ENCODE measurements at places on chromosomes 2 and 18. TPM values are rescaled to one million over a fixed set of nuclear protein-coding genes. Genes with fewer than 3 reads are reported as not detected.

DNA sequence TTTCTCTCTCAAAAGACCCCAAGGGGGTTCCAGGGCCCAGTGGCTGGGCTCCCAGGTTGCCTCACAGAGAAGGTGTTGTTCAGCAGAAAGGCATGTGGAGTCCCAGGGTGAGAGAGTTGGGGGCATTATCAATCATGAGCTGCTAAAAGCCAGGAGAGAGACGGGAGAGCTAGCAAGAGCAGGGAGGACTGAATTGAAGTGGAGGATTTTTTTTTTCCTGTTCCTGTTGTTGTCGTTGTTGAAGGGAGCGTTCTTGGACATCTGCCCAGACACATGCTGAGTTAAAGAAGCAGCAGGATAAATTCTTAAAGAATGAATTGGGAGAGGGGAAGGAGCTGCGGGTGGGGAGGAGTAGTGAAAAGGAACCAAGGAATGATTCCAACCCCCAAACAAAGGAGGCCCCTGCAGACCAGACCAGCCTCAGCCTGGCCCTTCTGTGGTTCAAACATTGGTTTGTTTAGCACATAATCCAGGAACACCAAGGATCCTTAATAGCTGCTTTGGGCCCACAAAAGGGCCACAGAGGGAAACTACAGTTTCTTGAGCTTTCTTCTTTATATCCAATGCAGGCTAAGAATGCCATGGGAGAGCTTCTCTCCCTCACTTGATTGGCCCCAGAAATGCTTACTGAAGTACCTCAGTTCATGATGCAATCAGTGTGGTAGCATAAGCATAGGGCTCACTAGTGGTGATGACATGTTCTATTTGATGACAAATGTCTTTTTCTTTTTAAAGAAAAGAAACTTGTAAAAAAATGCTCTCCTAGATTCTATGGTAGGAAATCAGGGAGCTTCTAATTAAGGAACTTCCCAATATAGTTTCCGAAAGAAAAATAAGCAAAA lies 146.0 kb downstream of the SETBP1 start:
- DNase-seq = peak; percentile 70

- DNase-seq = no peak
Observed at GRCh38 chr2:237408335-237409000, 5.5 kb downstream of the COL6A3 start.

- no peak for DNase-seq
Observed at GRCh38 chr2:98442488-98442887, 2.2 kb upstream of the INPP4A start.

- DNase-seq = no peak
Observed at GRCh38 chr2:179355881-179356280, 91.2 kb upstream of the SESTD1 start.

- no peak for DNase-seq
Observed at GRCh38 chr2:100814453-100814852, 5.5 kb upstream of the NPAS2 start.

GRCh38 chr2:51976623-51977022 lies 944.7 kb upstream of the NRXN1 start:
- DNase-seq = no peak

- peak; percentile 33 for DNase-seq
Observed at GRCh38 chr2:196925768-196926561, 542 bp downstream of the PGAP1 start.

DNA sequence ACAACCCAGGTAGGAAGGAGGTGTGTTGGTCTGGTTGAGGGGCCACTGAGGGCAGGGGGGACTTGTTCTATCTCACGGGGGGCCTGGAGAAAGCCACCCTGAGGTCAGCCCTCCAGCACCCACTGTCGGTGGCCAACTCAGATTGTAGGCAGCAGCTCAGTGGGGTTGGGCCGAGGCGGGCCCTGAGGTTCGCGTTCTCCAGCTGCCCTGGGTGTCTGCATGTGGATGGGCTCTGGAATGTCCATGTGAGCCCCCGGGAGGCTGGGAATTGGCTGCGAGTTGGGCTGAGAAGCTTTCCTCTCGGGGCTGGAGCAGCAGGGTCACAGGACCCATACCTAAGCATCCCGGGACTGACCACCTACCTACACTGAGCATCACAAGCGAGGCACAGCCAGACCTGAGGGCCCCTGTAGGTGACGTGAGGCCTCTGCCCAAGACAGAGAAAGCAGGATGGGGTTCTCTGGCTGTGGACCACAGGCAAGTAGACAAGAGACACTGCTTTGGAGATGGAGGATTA lies 70.3 kb upstream of the HAAO start:
- no peak for DNase-seq

DNA sequence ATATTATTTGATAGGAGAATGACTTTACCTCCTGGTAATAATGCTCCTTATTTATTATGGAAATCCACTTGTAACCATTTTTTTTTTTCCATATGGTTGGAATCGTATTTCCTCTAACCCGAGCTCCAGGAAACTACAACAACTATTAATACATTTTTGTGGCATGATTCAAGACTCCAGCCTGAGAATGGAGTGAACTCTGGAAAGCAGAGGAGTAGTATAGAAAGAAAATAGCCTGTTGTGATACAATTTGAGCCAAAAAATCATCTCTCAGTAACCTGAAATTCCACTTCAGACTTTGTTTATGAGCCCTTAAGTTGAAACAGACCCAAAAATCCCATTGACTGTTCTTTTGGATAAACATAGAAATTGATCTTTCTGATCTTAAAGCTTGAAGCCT lies 921.1 kb downstream of the SOCS6 start:
- no peak for DNase-seq

GRCh38 chr2:159755788-159756187 lies 42.2 kb downstream of the CD302 start:
- DNase-seq = no peak

DNA sequence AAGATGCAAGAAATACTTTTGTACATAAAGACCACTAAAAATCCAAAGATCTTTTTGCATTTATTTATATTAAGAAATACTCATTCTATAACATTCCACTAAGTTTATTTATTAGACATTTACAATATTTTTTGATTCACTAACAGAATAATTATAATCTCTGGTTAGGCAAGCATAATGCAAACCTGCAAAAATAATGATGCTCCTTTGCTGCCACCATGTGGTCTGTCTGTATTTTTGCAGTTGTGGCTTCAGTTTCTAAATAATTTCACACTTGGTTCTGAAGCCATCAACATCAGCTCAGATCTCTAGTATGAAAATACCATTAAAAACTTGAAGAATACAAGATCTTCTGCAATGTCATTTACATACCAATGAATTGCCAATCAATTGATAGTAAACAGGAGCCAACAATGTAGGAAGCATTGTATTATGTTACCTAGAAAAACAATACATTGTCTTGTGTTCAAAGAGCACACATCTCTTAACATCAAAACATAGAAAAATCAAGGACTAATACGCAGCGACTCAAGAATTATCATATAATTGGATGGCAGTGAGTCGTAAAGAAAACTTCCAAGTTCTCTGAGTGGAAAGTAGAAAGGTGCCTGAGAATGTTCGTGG lies 28.8 kb upstream of the WDR75 start:
- peak; percentile 31 for DNase-seq

DNA sequence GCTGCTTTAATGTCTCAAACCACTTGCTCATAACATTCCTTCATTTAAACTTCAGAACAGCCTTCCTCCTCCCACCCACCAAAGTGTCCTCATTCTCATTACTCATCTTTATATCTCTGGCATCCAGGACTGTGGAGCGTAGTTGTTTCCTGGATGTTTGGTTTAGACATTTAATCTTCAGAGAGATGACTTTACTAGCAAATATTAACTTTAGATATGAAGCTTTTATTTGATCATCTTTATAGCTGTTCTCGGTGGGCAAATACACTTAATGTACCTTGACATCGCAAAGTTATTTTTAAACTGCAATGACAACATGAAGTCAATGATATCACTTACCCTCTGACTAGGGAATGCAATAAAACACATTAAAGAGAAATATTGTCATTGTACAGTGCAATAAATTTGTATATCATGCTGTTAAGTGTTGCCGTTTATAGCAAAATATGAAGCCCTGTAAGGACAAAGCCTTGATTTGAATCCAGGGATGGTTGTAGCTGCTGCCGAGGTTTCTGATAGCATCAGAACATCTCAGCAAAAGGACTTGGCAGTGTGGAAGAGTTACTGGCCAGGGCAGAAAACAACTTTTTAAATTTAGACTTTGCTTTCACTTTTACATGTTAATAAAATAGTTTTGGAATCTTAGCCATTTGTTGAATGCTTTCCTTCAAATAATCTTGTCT lies 4.6 kb upstream of the LAMA3 start:
- DNase-seq = no peak

DNA sequence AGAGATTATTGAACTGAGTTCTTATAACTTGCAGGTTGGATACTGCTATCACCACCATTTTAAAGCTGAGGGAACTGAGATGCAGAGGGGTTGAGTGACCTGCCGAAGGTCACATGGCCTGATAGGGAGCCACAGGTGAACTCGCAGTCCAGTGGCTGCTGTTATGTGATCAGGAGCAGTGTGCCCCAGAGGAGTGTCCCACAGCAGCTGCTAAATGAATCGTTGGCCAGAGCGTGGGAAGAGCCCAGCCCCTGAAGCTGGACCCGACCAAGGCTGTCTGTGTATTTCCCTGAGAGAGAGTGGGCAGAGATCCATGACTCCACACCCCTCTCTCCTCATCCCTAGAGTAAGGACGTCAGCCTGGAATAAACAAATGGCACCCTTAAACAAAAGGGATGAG lies 26.7 kb upstream of the PRLH start:
- no peak for DNase-seq

DNA sequence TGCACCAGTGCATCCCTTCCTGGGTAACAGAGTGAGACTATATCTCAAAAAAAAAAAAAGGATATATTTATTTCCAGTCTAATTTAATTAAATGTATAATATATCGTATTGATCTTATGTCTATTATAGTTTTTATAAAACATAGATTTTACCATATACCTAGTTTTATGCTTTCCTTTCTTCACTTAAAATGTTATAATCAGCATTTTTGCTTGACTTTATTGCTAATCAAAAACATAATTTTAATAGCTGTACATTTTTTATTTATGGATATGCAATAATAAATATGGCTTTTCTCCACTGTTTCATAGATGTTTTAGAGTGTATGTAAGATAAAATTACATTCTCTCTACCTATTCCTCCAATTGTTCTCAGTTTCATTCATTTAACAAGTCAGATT lies 958.0 kb downstream of the EPHA4 start:
- no peak for DNase-seq

GRCh38 chr2:61984682-61985081 lies 79.2 kb downstream of the COMMD1 start:
- DNase-seq = no peak

DNA sequence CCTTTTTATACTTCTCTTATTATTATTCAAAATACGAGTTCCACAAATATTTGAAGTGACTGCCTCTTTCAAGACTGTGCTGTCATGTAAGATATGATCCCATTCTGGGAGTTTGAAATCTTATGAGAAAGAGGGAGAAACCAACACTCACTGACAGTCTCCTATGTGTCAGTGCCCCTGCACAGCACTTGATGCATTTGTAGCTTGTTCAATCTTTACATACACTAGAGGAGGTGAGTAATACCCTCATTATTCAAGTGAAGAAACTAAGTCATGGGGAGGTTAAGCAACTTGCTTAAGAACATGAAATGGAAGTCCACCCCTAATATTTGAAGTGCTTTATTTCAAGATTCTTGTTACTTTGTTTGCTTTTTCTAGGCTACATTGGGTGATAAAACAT lies 459.5 kb upstream of the FANCL start:
- DNase-seq = no peak

DNA sequence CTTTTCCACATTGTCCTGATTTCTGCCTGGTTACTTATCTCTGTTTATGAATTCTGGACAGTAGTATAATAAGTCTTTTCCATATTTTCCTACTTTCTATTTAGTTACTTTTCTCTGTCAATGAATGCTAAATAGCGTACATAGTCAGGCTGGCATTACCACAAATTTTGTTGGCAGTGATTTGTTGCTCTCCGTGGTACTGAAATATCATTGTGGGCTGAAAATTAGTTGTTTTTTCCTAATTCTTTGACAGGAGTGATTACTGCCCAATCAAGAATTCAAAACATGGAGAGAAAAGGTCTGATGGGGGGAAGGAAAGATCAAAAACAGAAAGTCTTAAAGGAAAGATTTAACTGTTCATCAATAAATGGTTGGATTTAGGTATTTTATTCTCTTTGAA lies 7.7 kb upstream of the GALNT13 start:
- DNase-seq = no peak

DNA sequence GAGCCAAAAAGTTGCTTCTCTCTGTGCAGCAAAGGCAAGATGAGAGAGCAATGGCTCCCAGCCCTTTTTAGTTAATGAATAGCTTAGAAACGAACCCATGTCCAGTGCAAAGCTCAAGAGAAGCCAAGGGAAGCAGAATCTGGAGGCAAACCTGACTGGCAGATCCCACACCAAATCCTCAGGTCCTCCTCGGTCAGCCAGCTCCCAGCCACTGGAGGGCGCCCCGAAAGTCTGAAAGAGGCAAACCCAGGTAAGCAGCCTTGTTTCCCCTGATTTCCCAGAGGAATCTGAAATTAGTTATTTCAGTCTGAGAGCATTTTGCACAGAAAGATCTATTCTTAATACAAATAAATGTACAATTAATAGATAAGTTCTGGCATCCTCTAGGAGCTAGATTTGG lies 71.3 kb upstream of the PID1 start:
- no peak for DNase-seq

The PROKR1 gene
- 0.22 TPM for polyA plus RNA-seq

The MROH2A gene
- polyA plus RNA-seq = 0.13 TPM

The TSPYL6 gene
- polyA plus RNA-seq = not detected

The FAM124B gene
- 2.8 TPM for polyA plus RNA-seq

The TIA1 gene
- 482 TPM for polyA plus RNA-seq

The LINC00305 gene
- polyA plus RNA-seq = 7.4 TPM

The NAT8 gene
- 29.0 TPM for polyA plus RNA-seq

The TUBA3D gene
- 0.40 TPM for polyA plus RNA-seq

Data from right renal pelvis (tissue), 4 donors.